ENCODE measurements at places on chromosomes 5 and 9.
A peak's percentile ranks its signal among the peaks of the same experiment; 100 is the strongest.

DNA sequence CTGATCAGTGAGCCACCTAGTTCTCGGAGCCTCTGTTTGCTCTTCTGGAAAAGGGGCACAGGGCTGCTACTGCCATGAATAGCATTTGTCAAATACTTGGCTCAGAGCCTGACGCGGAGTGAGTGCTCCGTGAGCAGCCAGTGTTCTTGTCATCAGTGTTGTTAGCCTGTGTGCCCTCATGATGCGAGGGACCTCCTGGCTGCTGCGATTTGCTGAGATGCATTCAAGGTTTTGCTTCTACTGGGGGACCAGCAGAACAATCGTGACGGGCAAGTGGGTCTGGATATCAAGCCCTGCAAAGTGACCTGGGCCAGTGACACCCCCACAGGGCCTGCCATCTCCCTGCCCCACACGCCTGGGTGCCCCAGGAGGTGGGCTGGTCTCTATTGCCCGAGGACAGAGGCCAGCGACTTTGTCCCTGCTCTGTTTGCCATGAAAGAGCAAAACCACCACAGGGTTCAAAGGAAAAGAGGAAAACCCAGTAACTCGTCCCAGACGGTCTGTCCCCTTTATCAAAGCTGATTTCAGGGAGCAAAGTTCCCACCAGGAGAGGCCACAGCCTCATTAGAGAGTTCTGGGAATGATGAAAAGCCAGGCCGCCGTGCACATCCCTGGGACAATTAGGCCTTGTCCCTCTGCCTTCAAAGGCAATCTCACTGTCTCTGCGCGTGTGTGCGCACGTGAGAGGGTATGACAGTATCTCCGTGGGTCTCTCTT lies 86.5 kb upstream of the LMX1B start:
- no peak for DNase-seq

GRCh38 chr9:107523539-107523938 lies 34.0 kb upstream of the KLF4 start:
- DNase-seq = no peak

- peak; percentile 61 for DNase-seq
Observed at GRCh38 chr9:132235894-132236661, 74.2 kb downstream of the NTNG2 start.

- peak; percentile 83 for DNase-seq
Observed at GRCh38 chr9:89755821-89756220, 151.0 kb downstream of the GADD45G start.

- no peak for DNase-seq
Observed at GRCh38 chr5:14781106-14781505, 90.5 kb downstream of the ANKH start.

DNA sequence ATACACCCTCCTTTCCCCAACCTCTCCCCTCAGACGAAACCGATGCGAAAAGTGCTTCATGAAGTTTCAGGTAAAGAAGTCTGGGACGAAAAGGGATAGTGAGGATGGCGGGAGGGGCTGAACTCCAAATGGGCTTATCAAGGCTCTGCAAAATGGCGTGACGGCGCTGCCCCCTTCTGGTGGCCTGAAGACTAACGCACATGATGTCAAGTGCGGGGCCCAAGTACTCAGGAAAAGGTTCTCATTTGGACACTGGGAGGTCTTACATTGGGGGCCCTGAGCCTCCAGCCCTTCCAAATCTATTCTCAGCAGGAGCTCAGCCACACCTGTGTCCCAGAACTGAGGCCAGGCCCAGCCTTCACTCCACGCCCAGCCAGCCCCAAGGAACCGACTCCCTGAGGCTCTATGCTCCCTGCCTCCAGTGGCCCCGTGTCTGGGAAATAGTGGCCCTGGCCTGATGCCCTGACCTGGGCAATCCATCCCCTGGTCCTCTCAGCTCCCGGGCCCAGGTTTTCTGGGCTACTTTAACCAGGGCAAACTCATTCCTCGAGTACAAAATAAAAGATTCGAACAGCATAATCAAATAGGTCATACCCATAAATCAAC lies 119.9 kb downstream of the KCNIP1 start:
- no peak for DNase-seq

- DNase-seq = no peak
Observed at GRCh38 chr5:38718771-38719391, 126.9 kb upstream of the OSMR start.

- DNase-seq = peak; percentile 19
Observed at GRCh38 chr9:8188723-8189407, 389.3 kb upstream of the DMAC1 start.

DNA sequence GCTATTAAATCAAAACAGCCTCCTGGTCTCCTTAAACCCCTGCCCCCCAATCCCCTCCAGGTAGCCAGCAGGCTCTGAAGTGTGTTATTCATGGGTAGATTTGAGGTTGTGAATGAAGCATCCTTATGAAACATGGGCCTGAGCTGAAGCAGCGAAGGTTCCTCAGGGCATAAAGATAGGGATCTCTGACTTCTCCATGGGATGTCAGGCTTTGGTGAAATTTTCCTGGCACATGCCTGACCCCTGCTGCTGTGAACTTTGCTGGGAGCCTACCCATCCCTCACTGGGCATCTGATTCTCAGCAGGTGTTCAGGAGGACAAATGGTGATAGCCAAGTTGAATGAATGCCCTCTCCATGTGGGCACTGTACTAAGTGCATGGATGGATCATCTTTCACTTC lies 250.3 kb downstream of the ASTN2 start:
- no peak for DNase-seq

GRCh38 chr5:150486402-150487198 lies 21.3 kb upstream of the NDST1 start:
- DNase-seq = peak; percentile 23

- no peak for DNase-seq
Observed at GRCh38 chr9:114382699-114383520, 4.9 kb downstream of the AKNA start.

Data from NCI-H1105 treated with DMSO at 0.1 percent for 48 hours (cell line).